IMR-90 (cell line): ENCODE measurements at places on chromosomes 6 and 20. TPM values are rescaled to one million over a fixed set of nuclear protein-coding genes. Genes with fewer than 3 reads are reported as not detected.

The PTK7 gene
- 44.4 and 47.1 TPM in 2 replicates for total RNA-seq

The TGM3 gene
- total RNA-seq: not detected in 2 replicates

The FOXA2 gene
- total RNA-seq: not detected in 2 replicates

The CCM2L gene
- not detected in 2 replicates for total RNA-seq

The NOTCH4 gene
- total RNA-seq: 1.3 and 2.2 TPM in 2 replicates

The ERVFRD-1 gene
- not detected in 2 replicates for total RNA-seq

The LTB gene
- not detected in 2 replicates for total RNA-seq

The SDC4 gene
- 265 and 275 TPM in 2 replicates for total RNA-seq

The NKAPL gene
- total RNA-seq: 0.54 and 0.83 TPM in 2 replicates

The PBOV1 gene
- not detected in 2 replicates for total RNA-seq

The SCRT2 gene
- total RNA-seq: not detected in 2 replicates

The METTL24 gene
- not detected in 2 replicates for total RNA-seq

The MATN4 gene
- not detected in 2 replicates for total RNA-seq

The RGS17 gene
- total RNA-seq: 1.4 and 1.7 TPM in 2 replicates
